AML-193 (cell line): ENCODE measurements at places on chromosomes 2 and 18.
A peak's percentile ranks its signal among the peaks of the same experiment; 100 is the strongest.

DNA sequence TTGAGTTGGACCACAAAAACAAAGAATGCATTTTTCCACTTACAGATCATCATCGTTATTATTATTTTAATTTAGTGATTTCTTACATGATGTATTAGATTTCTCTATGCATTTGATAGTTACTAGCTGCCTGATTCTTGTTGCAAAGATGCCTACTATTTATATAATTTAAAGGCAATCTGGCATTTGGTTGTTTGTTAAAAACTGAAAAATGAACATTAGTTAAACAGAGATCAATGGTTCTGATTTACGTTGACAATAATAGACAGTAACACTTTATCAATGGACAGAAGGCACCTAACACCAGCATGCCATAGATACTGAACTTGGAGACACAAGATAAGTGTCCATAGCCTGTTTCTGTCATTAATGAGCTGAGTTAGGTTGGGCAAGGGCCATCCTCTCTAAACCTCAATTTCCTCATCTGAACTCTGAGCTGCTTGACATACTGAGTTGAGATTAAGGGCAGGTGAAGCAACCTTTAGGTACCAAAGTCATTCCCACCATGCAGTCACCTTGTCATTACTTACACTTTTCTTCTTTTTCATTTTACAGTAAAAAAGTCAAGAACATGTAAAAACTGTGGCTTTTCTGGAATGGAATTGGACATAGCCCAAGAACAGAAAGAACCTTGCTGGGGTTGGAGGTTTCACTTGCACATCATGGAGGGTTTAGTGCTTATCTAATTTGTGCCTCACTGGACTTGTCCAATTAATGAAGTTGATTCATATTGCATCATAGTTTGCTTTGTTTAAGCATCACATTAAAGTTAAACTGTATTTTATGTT, 3.1 kb downstream of the CCL20 start:
- DNase-seq, result no peak

- no peak for DNase-seq
Measured at GRCh38 chr2:121279476-121280220, 5.4 kb downstream of the TFCP2L1 start.

DNA sequence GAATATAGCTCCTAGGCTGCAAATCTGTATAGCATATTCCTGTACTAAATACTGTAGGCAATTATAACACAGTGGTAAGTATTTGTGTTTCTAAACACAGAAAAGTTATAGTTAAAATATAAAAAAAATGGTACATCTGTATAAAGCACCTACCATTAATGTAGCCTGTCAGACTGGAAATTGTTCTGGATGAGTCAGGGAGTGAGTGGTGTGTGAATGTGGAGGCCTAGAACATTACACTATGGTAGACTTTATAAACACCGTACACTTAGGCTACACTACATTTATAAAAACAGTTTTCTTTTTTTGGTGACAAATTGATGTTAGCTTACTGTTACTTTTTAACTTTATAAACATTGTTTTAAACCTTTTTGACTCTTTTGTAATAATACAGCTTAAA, 226.3 kb downstream of the CCDC85A start:
- no peak for DNase-seq

DNA sequence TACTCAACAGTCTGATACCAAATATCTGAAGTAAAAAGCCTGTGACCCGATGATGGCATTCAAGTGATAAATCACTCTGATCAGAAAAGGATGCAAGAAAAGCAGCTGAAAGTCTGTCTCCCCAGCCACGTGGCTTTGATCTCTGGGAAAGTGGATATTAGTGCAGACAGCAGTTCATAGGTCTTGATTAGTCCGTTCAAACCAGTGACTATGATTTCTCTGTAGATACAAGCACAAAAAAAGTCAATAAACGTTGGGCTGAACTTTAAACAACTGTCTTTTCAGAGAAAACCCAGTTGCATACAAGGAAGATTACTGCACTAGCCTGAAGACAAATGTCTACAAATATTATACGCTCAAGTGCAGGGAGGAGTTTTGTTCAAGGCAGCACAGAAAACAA, 107.7 kb upstream of the CDC42EP3 start:
- no peak for DNase-seq

- no peak for DNase-seq
Measured at GRCh38 chr2:164868563-164869419, 27.2 kb upstream of the COBLL1 start.

DNA sequence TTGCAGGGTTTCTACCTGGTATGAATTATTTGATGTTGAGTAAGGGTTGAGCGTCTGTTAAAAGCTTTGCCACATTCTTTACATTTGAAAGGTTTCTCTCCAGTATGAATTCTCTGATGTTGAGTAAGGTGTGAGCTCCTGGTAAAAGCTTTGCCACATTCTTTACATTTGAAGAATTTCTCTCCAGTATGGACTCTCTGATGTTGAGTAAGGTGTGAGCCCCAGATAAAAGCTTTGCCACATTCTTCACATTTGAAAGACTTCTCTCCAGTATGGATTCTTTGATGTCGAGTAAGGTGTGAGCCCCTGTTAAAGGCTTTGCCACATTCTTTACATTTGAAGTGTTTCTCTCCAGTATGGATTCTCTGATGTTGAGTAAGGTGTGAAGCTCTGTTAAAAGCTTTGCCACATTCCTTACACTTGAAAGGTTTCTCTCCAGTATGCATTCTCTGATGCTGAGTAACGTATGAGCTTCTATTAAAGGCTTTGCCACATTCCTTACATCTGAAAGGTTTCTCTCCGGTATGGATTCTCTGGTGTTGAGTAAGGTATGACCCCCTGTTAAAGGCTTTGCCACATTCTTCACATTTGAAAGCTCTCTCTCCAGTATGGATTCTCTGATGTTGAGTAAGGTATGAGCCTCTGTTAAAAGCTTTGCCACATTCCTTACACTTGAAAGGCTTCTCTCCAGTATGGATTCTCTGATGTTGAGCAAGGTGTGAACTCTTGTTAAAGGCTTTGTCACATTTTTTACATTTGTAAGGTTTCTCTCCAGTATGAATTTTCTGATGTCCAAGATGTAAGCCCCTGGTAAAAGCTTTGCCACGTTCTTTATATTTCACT, 27.1 kb downstream of the ZNF519 start:
- DNase-seq, result no peak

DNA sequence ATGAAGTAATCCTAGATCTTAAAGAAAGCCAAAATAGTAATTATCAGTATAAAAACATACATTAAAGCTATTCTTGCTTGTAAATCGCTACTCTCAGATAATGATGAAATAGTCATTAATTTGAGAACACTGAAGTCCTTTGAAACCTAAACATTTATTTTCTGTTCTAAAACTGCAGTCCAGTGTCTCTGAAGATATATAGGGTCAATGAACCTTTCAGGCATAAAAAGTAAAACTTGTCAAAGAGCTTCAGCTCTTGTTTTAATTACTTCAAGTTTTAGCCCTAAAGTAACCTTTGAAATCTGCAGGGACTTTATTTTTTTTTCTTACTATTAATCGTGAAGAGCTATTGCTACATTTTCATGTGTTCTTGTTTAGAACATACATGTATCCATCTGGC, 116.3 kb downstream of the KYNU start:
- no peak for DNase-seq

DNA sequence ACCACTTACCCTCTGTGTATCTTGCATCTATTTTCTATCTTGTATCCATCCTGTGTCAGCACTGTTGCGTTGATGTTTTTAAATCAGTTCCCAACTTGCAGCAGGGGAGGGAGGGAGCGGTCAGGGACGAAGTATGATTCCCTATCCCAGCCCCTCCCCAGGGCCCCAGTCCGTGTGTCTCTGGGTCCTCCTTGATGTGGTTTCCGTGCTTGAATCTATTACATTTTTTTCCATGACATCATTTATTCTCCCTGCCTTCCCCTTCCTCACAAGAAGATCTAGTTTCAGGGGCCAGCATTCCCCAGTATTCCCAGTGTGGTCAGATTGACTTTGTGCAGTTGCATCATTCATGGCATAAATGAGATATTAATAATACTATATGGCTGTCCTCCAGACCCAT, 479.3 kb downstream of the PTPRM start:
- no peak for DNase-seq

- DNase-seq, result no peak
Measured at GRCh38 chr2:73131807-73132206, 19.1 kb upstream of the RAB11FIP5 start.

- DNase-seq, result no peak
Measured at GRCh38 chr2:148613231-148614013, 31.1 kb upstream of the EPC2 start.

DNA sequence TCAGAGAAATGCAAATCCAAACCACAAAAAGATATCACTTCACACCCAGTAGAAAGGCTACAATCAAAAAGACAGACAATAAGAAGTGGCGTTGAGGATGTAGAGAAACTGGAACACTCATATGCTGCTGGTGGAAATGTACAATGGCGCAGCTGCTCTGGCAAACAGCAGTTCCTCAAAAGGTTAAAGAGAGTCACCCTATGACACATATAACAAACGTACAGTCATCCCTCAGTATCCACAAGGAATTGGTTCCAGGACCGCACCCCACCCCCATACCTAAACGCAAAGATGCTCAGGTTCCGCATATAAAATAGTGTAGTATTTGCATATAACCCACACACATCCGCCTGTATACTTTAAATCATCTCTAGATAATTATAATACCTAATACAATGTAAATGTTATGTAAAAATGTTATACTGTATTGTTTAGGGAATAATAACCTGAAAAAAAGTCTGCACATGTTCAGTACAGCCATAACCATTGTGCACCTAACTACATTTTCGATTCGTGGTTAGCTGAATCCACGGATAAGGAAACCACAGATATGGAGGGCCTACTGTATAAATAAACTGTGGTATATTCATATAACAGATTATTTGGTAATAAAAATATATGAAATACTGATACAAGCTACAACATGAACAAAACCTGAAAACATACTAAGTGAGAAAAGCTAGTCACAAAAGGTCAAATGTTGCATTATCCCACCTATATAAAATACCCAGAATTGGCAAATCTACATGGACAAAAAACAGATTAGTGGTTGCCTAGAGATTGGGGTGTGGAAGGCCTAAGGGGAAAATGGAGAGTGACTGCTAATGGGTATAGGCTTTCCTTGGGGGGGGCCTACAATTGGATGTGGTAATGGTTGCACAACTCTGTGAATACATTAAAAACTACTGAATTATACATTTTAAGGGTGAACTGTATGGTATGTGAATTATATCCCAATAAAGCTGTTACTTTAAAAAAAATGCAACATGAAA, 37.5 kb downstream of the UXS1 start:
- no peak for DNase-seq

- DNase-seq, result no peak
Measured at GRCh38 chr18:73614812-73615211, 532.8 kb downstream of the FBXO15 start.

GRCh38 chr2:217993138-217993537, 9.7 kb downstream of the TNS1 start:
- DNase-seq, result no peak

GRCh38 chr18:60018618-60019462, 119.0 kb downstream of the PMAIP1 start:
- DNase-seq, result no peak

- no peak for DNase-seq
Measured at GRCh38 chr2:64989982-64990614, 899 bp downstream of the SLC1A4 start.

DNA sequence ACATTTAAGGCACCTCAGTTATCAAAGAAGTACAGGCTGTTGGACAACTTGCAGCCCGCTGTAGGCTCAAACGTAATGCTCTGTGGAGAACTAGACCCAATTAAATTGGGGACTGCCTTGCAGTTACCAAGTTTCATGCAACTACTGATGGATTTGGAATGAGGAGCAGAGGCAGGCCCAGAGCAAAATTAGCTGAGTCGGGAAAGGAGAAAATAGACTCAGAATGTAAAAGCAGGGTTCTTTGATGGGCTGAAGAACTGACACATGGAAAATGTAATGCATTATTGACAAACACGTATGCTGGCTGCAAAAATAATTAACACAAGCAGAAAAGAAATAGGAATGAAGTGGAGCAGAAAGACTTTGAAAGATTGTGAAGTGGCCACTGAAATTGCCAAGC, 432.7 kb upstream of the HNRNPA3 start:
- DNase-seq, result no peak

- no peak for DNase-seq
Measured at GRCh38 chr2:53549497-53549896, 218.1 kb upstream of the CHAC2 start.

DNA sequence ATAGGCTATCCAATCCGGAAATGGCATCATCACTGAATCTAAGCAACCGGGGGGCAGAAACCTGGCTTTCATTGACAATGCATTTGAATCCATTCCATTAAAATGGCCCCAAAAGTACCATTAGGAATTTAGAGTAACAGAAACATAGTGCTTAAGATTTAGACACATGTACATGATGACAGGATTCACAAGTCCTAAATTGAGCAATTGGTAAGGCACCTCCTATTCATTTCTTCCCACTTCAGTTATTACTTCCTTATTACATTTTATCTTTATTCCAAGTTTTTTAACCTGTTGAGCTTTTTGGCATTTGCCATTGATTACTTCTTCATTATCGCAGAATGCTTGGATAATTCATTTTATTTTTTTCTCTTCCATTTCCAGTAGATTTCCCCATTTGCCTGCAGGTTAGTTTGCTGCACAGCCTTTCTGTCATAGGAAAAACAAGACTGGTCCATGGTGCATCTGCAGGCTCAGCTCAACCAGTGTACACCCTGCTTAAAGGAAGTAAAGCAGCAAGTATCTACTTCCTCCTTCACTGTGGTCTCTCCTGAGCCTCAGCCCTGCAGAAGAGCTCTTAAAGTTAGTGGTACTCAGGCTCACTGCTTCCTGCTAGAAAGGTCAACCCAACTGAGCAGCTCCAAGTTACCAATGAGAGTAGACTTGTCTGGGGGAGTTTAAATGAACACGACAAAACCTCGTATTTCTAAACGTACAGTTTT, 89.2 kb downstream of the DOCK10 start:
- peak; percentile 89 for DNase-seq

- no peak for DNase-seq
Measured at GRCh38 chr2:38907743-38908562, 18.3 kb downstream of the ARHGEF33 start.

DNA sequence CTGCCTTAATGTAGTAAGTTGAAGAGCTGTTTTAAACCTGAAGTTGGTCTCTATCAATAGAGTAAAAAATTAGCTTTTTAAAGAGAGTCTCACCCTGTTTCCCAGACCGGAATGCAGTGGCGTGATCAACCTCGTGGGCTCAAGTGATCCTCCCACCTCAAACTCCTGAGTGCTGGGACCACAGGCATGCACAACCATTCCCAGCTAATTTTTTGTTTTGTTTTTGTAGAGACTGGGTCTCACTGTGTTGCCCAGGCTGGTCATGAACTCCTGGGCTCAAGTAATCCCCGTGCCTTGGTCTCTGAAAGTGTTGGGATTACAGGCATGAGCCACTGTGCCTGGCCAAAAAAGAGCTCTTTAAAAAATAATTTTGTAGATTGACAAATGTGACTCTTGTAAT, 40.3 kb downstream of the CRIM1 start:
- no peak for DNase-seq
